Aorta (tissue), 5 donors: ENCODE measurements at places on chromosomes 11 and 22. TPM values are rescaled to one million over a fixed set of nuclear protein-coding genes. Genes with fewer than 3 reads are reported as not detected.

GRCh38 chr11:44532809-44533208 lies 32.7 kb upstream of the CD82 start:
- no peak for DNase-seq

GRCh38 chr11:93477684-93478234 lies 65.4 kb downstream of the SMCO4 start:
- no peak for DNase-seq

Gene OR56B1
- polyA plus RNA-seq, result not detected

GRCh38 chr11:124194293-124195188 lies 11.4 kb downstream of the OR10D3 start:
- DNase-seq, result peak; percentile 77

DNA sequence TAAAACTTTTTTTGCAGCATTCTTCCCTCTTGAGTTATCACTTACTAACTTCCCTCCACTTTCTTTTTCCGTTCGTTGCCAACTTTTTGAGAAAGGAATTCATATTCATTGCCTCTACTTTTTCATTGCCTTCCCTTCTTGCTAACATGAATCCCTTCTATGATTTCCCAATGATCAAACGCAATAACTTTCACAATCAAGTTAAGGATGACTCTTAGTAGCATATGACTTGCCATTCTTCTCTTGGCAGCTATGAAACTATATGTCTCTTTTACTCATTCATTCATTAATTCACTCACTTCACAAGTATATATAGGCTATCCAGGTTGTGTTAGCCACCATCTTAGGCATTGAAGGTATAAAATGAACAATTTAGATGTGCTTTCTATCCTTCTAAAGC lies 16.6 kb upstream of the ARHGAP20 start:
- no peak for DNase-seq

DNA sequence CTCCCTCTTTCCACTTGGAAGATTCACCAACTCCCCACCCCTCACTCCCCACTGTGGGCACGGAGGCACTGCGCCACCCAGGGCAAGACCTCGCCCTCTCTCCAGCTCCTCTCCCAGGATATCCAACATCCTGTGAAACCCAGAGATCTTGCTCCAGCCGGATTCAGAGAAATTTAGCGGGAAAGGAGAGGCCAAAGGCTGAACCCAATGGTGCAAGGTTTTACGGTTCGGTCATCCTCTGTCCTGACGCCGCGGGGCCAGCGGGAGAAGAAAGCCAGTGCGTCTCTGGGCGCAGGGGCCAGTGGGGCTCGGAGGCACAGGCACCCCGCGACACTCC lies 397 bp upstream of the CD44 start:
- DNase-seq, result no peak

Gene TTLL8
- polyA plus RNA-seq, result not detected

Gene OTOG
- not detected for polyA plus RNA-seq

Gene SYT8
- 14.3 TPM for polyA plus RNA-seq

DNA sequence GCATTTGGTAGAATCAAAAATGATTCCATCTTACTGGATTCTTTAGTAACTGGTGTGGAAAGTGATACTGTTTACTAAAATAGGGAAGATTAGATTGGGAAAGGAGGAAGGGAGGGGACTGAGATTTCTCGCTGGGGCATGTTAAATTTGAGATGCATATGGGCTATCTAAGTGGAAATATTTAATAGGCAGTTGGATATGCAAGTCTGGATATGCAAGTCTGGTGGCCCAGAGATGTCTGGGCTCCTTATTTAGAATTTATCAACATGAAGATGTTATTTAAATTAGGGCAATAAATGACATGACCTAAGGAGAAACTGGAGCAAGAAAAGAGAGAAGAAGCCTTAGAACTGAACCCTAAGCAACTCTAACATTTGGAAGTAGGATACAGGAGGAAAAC lies 17.0 kb upstream of the TBCEL start:
- DNase-seq, result no peak

- DNase-seq, result no peak
Observed at GRCh38 chr11:57732661-57733060, 8.6 kb upstream of the SELENOH start.

DNA sequence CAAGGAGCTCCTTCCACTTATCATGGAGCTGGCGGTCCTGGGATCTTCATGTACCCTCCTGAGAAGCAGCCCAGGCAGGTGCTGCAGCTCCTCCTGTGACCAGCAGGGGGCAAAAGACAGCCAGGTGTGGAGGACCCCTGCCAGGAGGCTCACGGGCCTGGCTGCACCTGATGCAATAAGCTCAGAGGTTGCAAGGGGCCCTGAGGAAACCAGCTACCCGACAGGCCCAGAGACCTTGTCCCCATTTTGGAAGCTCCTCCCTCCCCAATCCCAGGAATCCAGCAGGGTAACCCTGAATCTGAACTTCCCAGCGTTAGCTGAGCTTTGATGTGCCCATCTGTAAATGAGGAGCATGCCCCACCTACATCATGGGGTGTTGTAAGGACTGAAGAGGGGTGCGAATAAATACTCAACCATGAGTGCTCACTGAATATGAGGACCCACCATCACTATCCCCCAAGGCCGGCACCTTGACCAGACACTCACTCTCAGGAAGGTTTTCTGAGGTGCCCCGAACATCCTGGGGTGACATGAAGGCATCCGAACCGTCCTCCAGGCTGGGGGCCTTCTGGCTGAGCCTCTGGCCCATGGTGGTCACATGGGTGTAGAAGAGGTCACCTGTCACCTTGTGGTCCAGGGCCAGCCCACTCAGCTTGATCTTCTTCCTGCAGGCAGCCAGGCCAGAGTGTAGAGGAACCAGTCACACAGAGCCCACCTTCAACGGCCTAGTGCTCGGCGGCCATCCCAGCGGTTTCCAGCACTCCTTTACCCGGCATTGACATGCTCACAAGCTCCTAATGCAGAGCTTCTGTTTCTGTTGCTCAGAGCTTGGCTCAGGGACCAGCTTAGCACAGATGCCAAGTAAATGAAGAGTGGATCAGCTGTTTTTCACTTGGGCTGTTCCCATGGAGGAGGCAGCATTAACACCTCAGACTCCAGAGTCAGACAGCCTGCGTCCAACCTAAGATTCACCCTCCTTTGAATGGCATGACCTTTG lies 21.7 kb downstream of the SLC43A1 start:
- DNase-seq, result peak; percentile 85

GRCh38 chr11:2542406-2542805 lies 97.6 kb downstream of the KCNQ1 start:
- DNase-seq, result peak; percentile 45

Gene DDX25
- not detected for polyA plus RNA-seq

DNA sequence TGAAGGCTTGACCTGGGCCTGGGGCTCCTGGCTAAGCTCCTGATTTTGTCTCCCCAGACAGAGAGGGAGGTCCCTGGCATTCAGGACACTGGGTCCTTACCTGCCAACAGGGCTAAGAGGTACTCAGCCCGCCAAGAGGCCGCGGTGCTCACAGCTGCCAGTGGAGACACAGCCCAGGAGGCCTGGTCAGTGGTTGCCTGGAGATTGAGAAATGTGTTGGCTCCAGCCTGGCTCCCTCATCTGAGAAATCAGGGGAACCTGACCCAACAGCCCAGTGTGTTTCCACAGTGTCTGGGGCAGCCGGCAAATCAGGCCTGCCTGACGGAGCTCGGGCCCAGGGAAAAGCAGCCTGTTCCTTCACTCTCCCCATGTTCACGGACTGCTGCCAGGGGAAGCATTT lies 79.4 kb upstream of the NAV2 start:
- peak; percentile 82 for DNase-seq

DNA sequence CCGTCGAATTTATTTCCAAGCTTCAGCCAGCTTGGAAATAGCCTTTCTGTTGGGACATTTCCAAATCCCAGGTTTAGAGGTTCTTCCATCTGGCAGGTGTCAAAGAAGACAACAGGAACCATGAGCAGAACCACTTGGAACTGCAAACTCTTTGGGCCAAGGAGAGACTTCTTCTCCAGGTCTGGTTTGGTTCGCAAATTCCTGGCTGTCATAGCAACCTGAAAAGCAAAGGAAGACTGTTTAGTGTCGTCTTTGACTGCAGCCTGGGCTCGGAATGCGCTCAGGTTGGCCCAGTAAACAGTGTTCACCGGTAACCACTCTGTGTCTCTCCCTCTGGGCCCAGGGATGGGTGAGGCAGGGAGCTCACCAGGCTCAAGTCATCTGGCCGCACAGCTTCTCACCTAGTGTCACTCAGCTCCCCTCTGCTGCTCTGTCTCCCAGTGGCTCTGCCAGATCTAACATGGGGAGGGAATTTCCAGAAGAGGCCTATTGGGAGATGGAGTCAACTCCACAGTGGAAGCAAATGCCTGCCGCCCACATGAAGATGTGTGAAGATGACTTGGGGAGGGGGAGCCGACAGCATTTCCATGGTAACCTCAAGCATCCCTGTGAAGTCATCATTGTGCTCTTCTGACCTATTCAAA lies 11.9 kb upstream of the CLMP start:
- DNase-seq, result no peak

DNA sequence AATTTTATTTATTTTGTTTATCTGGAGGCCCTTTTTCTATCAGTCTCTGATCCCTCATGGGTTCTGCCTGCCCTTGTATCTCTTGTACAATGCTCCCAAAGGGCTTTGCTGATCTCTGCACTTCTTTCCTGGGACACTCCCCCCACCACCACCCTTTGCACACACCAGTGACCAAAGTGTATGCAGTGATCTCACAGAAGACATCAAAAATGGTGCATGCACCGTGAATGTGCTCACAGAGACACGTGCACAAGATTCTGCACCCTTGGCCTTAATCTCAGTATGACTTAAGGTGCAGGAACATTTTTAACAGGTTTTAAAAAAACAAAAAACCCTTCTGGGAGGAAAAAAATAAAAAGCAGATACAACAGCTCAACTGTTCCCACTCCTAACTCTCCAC lies 12.2 kb upstream of the ADSL start:
- no peak for DNase-seq

Gene ARAP1
- polyA plus RNA-seq, result 30.8 TPM

Gene HMGXB4
- polyA plus RNA-seq, result 7.5 TPM

DNA sequence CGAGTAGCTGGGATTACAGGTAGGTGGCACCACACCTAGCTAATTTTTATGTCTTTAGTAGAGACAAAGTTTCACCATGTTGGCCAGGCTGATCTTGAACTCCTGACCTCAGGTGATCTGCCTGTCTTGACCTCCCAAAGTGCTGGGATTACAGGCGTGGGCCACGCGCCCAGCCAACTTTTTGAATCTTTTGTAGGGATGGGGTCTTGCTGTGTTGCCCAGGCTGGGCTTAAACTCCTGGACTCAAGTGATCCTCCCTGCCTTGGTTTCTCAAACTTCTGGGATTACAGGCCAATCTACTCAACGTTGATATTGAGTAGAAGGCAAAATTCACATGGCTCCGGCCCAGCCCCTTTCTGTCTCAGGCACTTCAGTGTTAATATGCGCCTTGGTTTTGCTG lies 93.9 kb downstream of the MED15 start:
- DNase-seq, result no peak

- no peak for DNase-seq
Observed at GRCh38 chr11:55726715-55727324, 46.4 kb upstream of the OR5D13 start.

Gene HEPN1
- polyA plus RNA-seq, result not detected

Gene TRIM49
- polyA plus RNA-seq, result not detected

Gene TUB
- polyA plus RNA-seq, result 4.0 TPM

DNA sequence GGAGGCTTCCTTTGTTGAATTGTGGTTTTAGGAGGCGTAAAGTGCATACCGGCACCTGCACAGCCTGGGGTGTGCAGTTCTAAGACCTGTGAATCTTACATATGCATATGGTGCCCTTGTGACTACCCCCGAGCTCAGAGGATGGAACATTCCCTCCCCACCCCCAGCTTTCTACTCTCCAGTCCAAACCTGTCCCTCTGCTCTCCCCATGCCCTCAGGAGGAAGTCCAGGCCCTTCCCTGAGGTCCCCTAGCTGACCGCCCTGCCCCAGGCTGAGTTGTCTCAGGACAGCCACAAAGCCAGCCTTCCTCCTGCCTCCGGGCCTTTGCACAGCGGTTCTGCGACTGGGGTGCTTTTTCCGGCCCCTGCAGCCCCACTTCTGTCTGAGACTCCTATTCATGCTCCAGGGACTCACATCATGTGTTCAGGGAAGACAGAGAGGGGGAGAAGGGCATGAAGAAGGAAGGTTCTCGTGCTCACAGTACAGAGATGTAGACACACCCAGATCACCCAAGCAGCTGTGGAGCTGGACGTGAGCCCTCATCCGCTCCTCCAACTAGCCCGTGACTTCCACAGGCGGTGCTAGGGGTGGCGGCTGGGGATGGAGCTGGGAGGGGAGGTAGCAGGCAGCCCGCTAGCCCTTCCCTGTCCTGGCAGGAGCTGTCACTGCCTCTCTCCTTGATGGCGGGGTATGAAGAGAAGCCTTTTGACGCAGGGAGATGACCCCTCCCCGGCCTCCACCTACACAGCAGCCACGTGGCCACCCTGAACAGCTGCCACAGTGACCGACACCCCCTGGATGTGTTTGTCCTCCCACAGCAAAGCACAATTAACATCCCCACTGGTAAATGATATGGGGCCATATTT lies 50.8 kb downstream of the FLRT1 start:
- no peak for DNase-seq

DNA sequence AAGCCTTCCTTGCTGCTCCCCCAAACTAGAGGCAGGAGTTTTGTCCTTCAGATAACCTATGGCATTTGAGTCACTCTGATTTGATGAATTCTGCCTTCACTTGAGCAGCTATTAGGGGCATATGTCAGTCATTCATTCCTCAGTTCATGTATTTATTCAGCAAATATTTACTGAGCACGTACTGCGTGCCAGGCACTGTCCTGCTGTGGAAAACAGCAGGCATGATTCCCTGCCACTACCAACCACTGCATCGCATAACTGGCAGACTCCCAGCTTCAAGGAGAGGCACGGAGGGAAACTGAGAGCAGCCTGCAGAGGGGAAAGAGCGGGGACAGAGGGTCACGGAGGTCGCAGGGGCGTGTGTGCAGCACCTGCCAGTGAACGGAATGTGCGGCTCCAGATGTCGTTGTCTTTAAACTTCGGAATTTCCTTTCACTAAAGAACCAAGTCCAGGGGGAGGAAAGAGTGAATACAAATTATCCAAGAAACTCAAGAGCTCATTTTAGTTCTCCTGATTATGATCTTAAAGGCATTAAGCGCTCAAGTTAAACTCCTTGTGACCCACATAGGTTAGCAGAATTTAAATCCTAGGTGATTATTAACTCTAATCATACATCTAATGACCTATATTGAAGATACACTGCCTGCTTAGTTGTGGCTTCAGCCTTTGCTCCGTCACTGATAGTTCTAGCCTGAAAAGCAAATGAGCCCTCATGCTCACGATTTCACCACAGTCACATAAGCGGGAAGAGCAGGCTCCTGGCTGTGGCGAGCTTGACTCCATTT lies 12.6 kb downstream of the PPARA start:
- DNase-seq, result no peak

- peak; percentile 60 for DNase-seq
Observed at GRCh38 chr11:61963282-61964057, 4.0 kb downstream of the FTH1 start.

GRCh38 chr11:26731084-26731456 lies 9.2 kb upstream of the SLC5A12 start:
- DNase-seq, result no peak

Gene ZNRF3
- polyA plus RNA-seq, result 1.4 TPM

DNA sequence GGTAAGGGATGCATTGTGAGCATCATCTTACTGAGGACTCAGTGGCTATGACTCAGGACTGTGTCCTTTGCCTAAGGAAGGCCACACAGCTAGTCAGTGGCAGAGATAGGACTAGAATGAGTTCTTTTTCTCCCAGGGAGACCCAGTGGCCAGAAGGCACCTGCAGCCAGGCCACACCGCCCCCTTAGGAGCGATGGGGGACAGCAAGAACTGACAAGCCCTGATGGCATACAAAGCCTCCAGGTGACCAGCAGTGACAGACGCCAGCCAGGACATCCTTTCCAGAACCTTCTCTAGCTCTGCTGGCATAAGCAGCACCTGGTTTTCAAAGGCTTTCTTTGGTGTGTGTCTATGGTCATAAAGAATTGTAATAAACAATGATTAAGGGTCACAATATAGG lies 240.1 kb downstream of the ST3GAL4 start:
- DNase-seq, result no peak
